ENCODE measurements at places on chromosomes 12 and 14.

DNA sequence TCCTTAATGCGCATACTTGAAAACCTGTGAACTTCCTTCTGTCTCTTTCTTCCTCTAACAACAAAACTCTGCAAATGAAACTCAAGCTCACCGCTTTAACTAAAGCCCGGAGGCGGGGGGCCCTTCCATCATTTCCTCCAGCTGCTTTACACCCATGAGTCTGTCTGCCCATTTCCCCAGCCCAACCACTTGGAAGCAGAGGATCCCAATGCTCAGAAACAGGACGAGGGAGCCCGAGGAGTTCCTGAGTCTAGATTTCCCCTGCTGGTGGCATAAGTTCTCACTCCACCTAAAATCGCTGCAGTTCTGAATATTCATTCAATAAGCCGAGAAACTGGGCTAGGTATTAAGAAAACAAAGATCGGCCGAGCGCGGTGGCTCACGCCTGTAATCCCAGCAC lies 30.8 kb downstream of the GPR19 start:
- DNase-seq, result no peak

GRCh38 chr12:80212938-80213645 lies 113.8 kb downstream of the OTOGL start:
- DNase-seq, result no peak

- DNase-seq, result no peak
These were observed 4.1 kb downstream of the TSHR start for GRCh38 chr14:80959496-80959895.

GRCh38 chr12:59185295-59185694 lies 265.0 kb upstream of the LRIG3 start:
- DNase-seq, result no peak

- no peak for DNase-seq
These were observed 23.6 kb upstream of the C12orf71 start for GRCh38 chr12:27105746-27106536.

All from NCI-H748 treated with DMSO at 0.1 percent for 48 hours (cell line).